MCF 10A (cell line): ENCODE measurements at places on chromosomes 3 and 15. TPM values are rescaled to one million over a fixed set of nuclear protein-coding genes. Genes with fewer than 3 reads are reported as not detected.

GRCh38 chr3:137695351-137695750 lies 68.8 kb upstream of the SOX14 start:
- DNase-seq = no peak
- H3K27me3 ChIP-seq = peaks cover 53% of the 10 kb centered on the region
- no peaks in the 10 kb centered on the region for H3K36me3 ChIP-seq
- H3K27ac ChIP-seq = no peak overlapping the region
- no peak overlapping the region for H3K4me3 ChIP-seq

GRCh38 chr15:100224206-100225185 lies 117.3 kb downstream of the ADAMTS17 start:
- H3K36me3 ChIP-seq = no peaks in the 10 kb centered on the region
- DNase-seq = no peak
- no peak overlapping the region for H3K4me3 ChIP-seq
- H3K27me3 ChIP-seq = no peaks in the 10 kb centered on the region

DNA sequence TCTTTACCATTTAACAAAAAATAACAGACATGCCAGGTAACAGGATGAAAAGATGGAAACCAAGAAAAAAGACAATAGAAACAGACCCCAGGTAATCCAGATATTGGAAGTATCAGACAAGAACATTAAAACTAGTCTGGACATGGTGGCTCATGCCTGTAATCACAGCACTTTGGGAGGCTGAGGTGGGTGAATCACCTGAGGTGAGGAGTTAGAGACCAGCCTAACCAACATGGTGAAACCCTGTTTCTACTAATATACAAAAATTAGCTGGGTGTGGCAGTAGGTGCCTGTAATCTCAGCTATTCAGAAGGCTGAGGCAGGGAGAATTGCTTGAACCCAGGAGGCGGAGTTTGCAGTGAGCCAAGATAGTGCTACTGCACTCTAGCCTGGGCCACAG lies 40.6 kb downstream of the ACAD9 start:
- no peaks in the 10 kb centered on the region for H3K27me3 ChIP-seq
- DNase-seq = no peak
- H3K36me3 ChIP-seq = peaks cover 33% of the 10 kb centered on the region

GRCh38 chr3:63192248-63192647 lies 85.9 kb upstream of the SYNPR start:
- H3K4me3 ChIP-seq = no peak overlapping the region
- peaks cover 77% of the 10 kb centered on the region for H3K27me3 ChIP-seq
- no peaks in the 10 kb centered on the region for H3K36me3 ChIP-seq
- DNase-seq = no peak
- no peak overlapping the region for H3K27ac ChIP-seq

DNA sequence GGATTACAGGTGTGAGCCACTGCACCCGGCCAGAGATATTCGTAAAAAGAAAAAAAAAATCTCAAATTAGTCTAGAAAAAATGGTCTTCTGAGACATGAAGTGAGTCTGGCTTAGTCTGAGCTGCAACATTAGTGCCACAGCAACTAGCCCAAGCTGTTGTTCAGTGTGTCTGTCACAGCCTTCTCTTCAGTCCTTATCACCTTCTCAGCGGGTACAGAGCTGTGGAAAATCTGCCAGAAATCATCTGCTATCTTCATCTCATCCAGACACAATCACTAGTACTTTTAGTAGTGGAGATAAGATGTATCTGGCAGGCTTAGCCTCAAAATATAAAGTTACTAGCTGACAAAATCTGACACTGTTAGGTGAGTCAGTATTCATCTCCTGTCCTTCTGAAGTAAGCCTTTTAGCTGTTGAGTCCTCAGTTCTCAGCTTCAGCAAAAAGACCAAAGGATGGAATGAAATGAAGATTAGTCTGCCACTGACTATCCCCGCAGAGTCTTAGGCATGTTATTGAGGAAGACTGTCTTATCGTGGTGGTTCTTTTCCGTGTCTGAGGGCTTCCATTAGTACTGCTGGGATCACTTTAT lies 120.5 kb upstream of the CGNL1 start:
- H3K27me3 ChIP-seq = no peaks in the 10 kb centered on the region
- no peak overlapping the region for H3K4me3 ChIP-seq
- no peak overlapping the region for H3K27ac ChIP-seq
- H3K4me1 ChIP-seq = no peaks in the 10 kb centered on the region
- H3K36me3 ChIP-seq = peaks cover 36% of the 10 kb centered on the region
- DNase-seq = no peak

GRCh38 chr15:100002086-100002620 lies 268.9 kb upstream of the LYSMD4 start:
- no peak overlapping the region for H3K27ac ChIP-seq
- peaks cover 9% of the 10 kb centered on the region for H3K4me1 ChIP-seq
- H3K27me3 ChIP-seq = no peaks in the 10 kb centered on the region
- no peak for DNase-seq

GRCh38 chr3:39435006-39435748 lies 28.7 kb downstream of the RPSA start:
- H3K36me3 ChIP-seq = no peaks in the 10 kb centered on the region
- H3K27me3 ChIP-seq = no peaks in the 10 kb centered on the region
- H3K4me3 ChIP-seq = no peak overlapping the region
- no peak for DNase-seq
- peaks cover 17% of the 10 kb centered on the region for H3K4me1 ChIP-seq

DNA sequence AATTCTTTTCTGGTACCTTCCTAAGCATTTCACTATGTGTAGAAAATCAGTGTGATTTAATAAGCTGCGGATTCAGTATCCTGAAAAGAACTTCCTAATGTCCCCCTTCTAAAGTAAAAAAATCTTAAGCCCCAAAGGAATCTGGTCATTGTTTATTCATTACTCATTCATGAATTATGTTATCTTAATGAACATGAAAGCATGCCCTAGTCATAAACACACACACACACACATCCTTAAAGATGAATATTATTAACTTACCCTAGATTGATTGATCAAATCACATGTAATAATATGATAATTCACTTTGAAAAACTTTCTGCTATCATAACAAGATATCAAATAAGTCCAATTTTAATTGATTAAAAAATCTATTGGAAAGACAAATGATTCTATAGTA lies 96.4 kb upstream of the BFSP2 start:
- H3K27me3 ChIP-seq = no peaks in the 10 kb centered on the region
- H3K4me1 ChIP-seq = no peaks in the 10 kb centered on the region
- no peak overlapping the region for H3K27ac ChIP-seq
- H3K36me3 ChIP-seq = no peaks in the 10 kb centered on the region

DNA sequence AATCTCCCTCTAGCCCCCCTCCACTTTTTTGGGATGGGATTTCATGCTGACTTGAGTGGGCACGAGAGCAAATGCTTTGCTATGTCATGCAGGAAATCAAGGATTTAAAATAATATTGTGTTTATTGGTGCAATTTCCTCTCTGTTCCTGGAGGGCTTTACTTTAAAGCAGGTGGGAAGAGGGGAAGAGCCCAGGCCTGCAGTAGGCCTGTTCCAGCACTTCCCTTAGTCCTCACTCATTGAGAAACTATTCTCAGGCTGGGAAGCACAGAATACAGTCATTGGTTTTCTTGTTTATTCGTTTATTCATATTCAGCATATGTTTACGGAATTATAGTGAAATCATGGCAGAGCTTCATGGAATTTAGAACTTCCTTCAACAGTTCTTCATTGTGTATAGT lies 41.7 kb upstream of the SPSB4 start:
- H3K4me3 ChIP-seq = no peak overlapping the region
- no peak overlapping the region for H3K27ac ChIP-seq
- no peak for DNase-seq
- H3K4me1 ChIP-seq = no peaks in the 10 kb centered on the region
- H3K27me3 ChIP-seq = no peaks in the 10 kb centered on the region

- peak; percentile 54 for DNase-seq
- H3K4me1 ChIP-seq = no peaks in the 10 kb centered on the region
- no peak overlapping the region for H3K4me3 ChIP-seq
- H3K36me3 ChIP-seq = peaks cover 13% of the 10 kb centered on the region
- no peak overlapping the region for H3K27ac ChIP-seq
These were observed 207.5 kb downstream of the IL20RB start for GRCh38 chr3:137165117-137165806.

GRCh38 chr3:8640223-8640622 lies 4.4 kb downstream of the SSUH2 start:
- no peak overlapping the region for H3K4me3 ChIP-seq
- no peak overlapping the region for H3K27ac ChIP-seq
- no peak for DNase-seq
- no peaks in the 10 kb centered on the region for H3K4me1 ChIP-seq
- no peaks in the 10 kb centered on the region for H3K36me3 ChIP-seq

GRCh38 chr3:25820366-25820765 lies 30.5 kb downstream of the OXSM start:
- H3K4me3 ChIP-seq = no peak overlapping the region
- H3K4me1 ChIP-seq = no peaks in the 10 kb centered on the region
- no peaks in the 10 kb centered on the region for H3K36me3 ChIP-seq
- DNase-seq = peak; percentile 78

DNA sequence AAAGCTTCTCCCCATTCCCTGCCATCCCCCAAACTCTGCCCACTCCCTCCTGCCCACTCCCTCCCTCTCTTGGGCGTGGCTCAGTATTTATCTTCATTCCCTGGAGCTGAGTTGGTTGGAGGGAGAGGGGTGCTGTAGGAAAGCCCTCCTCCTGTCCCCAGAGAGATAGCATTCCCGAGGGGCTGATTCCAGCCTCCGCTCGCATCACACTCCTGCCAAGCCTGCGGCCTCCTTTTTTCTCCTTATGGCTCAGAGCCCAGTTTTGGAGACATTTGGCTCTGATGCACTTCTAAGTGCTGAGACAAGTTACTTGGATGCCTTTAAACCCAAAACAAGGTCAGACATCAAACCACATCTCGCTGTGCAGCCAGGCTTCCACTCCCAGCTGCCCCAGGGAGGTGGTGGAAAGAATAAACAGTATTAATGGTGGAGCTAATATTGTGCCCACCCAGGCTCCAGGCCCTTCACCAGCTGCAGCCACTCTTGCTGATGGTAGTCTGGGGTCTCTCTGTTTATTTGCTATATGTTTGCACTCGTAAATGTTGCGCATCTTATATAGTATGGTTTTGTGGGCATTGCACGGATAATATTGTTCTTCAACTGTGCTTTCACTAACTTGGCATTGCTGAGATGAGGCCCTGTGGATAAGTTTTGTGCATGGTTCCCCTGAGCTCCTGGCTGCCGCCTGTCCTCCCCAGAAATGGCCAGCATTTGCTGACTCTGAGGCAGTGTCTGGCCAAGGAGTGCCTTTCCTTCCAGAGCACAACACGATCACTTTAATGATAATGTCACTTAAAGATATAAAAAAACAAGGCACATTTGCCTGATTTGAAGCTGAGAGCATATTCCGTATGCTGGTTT lies 157.2 kb downstream of the LRRC28 start:
- peak; percentile 48 for DNase-seq
- peaks cover 12% of the 10 kb centered on the region for H3K4me1 ChIP-seq
- H3K27me3 ChIP-seq = no peaks in the 10 kb centered on the region

- no peak overlapping the region for H3K27ac ChIP-seq
- H3K4me3 ChIP-seq = no peak overlapping the region
- no peaks in the 10 kb centered on the region for H3K27me3 ChIP-seq
- H3K36me3 ChIP-seq = peaks cover 20% of the 10 kb centered on the region
- DNase-seq = no peak
These were observed 94.2 kb downstream of the FOXP1 start for GRCh38 chr3:71489315-71489761.

GRCh38 chr15:69815793-69816192 lies 281.9 kb downstream of the TLE3 start:
- H3K27ac ChIP-seq = no peak overlapping the region
- H3K4me1 ChIP-seq = peaks cover 26% of the 10 kb centered on the region
- H3K27me3 ChIP-seq = no peaks in the 10 kb centered on the region
- H3K36me3 ChIP-seq = no peaks in the 10 kb centered on the region
- no peak overlapping the region for H3K4me3 ChIP-seq

- no peak overlapping the region for H3K4me3 ChIP-seq
- no peaks in the 10 kb centered on the region for H3K4me1 ChIP-seq
- DNase-seq = peak; percentile 15
- no peaks in the 10 kb centered on the region for H3K36me3 ChIP-seq
These were observed 300.2 kb upstream of the GPR149 start for GRCh38 chr3:154730186-154730585.

GRCh38 chr3:195557322-195557721 lies 14.2 kb upstream of the PPP1R2 start:
- no peak for DNase-seq
- H3K36me3 ChIP-seq = no peaks in the 10 kb centered on the region
- H3K4me3 ChIP-seq = no peak overlapping the region

- H3K27me3 ChIP-seq = peaks cover 14% of the 10 kb centered on the region
- no peak within 1 kb of the TSS for H3K27ac ChIP-seq
- peak within 1 kb of the TSS; percentile 81 for H3K4me3 ChIP-seq
- H3K36me3 ChIP-seq = no peaks in the 10 kb centered on the region
- H3K4me1 ChIP-seq = no peaks in the 10 kb centered on the region
These were observed at the start of gene RAB6B for GRCh38 chr3:133895208-133896001. TSS of gene RAB6B (minus strand) at chr3:133895882. CDS start at chr3:133895466, 416 bp downstream.

DNA sequence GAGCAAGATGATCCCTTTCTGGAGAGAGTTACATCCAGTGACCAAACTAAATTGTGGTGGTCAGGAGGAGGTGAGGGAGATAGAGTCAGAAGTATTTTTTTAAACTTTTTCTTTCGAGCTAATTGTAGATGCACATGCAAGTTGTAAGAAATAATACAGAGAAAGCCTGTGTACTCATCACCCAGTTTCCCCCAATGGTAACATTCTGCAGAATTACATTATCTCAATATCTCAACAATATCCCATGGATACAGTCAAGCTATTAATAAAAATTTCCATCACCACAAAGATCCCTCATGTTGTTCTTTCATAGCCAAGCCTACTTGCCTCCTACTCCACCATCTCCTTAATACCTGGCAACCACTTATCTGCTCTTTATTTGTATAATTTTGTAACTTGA lies 3.3 kb upstream of the TMEM45A start:
- H3K27ac ChIP-seq = no peak overlapping the region
- no peaks in the 10 kb centered on the region for H3K36me3 ChIP-seq
- DNase-seq = no peak
- H3K27me3 ChIP-seq = peaks cover under 1% of the 10 kb centered on the region

- no peaks in the 10 kb centered on the region for H3K27me3 ChIP-seq
- no peak overlapping the region for H3K4me3 ChIP-seq
- no peak for DNase-seq
- H3K36me3 ChIP-seq = no peaks in the 10 kb centered on the region
- no peak overlapping the region for H3K27ac ChIP-seq
These were observed 51.6 kb downstream of the RARB start for GRCh38 chr3:25479727-25480010.

- DNase-seq = no peak
- no peaks in the 10 kb centered on the region for H3K36me3 ChIP-seq
- no peak overlapping the region for H3K27ac ChIP-seq
- H3K4me3 ChIP-seq = no peak overlapping the region
- no peaks in the 10 kb centered on the region for H3K4me1 ChIP-seq
These were observed 332.7 kb upstream of the LRRFIP2 start for GRCh38 chr3:37506956-37507535.

The ANKRD63 gene
- total RNA-seq = not detected in 2 replicates

The DPH6 gene
- total RNA-seq = 20.3 and 21.4 TPM in 2 replicates

The IGF1R gene
- 50.7 and 53.3 TPM in 2 replicates for total RNA-seq

The COL7A1 gene
- total RNA-seq = 44.2 and 60.5 TPM in 2 replicates

The TM4SF1 gene
- 20.1 and 27.7 TPM in 2 replicates for total RNA-seq

The RTP4 gene
- not detected in 2 replicates for total RNA-seq

The TRAT1 gene
- total RNA-seq = not detected in 2 replicates

The GOLGA6L1 gene
- total RNA-seq = not detected in 2 replicates
